ENCODE measurements at places on chromosomes 5 and 9.

- no peak for DNase-seq
Measured at GRCh38 chr9:91949392-91949945, 559 bp downstream of the ROR2 start.

DNA sequence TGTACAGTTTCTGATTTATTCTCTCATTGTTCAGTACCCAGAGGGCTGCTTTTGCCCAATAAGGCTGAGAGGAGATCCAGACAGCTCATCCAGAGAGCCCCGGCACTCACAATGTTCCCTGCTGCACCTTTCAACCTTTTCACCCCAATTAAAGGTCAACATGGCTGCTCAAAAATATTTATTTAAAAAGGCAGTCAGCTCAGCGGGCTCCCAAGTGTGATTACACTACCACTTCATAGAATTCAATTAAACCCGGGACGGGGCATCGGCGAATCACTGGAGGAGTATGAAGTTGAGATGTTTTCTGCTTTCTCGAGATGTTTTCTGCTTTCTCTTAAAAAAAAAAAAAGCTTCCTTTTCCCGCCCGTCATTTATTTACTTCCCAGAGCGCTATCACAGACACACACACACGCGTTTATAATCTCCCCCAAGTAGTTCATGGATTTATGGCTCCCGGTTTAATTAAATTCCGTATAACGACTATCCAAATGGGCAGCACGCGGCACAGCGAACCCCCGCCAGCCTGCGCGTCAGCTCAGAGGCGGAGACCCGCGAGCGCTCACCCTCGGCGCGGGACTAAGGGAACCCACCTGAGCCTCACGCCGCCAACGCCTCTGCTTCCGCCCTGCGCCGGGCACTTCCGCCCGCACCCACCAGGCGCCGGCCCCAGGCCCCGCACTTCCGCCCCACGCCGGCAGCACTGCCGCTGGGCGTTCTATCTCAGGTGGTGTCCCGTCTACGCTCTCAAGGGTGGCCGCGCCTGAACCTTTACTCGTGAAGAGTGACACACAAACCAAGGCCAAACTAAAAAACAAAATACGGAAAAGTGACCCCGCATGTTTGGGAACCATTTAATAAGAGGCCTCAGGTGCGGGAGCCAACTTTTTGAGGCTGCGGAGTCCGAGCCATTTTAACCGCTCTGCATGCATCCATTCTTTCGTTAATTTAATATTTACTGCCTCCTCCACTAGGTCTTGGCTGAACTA, at the start of gene C5orf63:
C5orf63 (minus strand) TSS at position 642 of the 986 bp plus-strand sequence. CDS start 14,507 bp downstream, outside the sequence.
- DNase-seq: peak; percentile 35

- no peak for DNase-seq
Measured at GRCh38 chr5:180352116-180353047, 754 bp downstream of the GFPT2 start.

DNA sequence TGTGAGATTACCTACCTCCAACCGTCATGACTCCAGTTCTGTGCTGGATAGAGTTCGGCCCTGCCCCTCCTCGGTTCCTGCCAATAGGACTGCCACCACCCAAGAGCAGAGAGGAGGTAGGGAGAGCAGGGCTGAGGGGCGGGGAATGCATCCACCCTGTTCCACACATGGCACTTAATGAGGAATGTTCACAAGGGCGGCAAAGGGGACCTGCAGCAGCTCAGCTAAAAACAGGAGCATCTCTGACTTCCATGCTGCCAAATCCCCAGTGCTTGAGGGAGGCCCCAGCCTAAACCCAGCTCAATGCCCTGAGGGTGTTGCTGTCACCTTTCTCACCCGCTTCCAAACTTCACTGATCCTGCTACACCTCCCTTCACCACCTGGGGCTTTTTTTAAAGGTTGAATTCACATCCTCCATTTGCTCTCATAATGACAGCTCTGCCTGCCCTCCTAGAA, 7.8 kb upstream of the DELE1 start:
- DNase-seq: no peak

DNA sequence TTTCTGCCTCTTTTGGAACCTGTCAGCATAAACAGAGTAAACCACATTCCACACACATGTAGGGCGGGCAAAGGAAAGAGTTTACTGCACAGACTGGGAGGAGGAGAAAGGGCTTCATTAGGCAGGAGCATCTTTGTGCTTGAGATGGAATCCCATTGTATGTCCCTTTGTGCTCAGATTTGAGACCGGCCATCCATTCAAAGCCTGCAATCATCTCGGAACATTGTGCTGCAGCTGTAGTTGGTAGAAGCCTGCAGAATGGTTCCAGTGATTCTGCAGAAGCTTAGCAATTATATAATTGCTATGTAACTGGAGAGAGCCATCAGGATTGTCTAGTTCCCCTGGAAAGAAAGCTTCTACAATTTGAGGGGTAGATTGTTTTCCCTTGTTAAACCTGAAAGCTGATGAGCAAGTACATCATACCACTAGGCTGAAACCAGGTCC, 16.5 kb downstream of the ZNF462 start:
- DNase-seq: no peak

DNA sequence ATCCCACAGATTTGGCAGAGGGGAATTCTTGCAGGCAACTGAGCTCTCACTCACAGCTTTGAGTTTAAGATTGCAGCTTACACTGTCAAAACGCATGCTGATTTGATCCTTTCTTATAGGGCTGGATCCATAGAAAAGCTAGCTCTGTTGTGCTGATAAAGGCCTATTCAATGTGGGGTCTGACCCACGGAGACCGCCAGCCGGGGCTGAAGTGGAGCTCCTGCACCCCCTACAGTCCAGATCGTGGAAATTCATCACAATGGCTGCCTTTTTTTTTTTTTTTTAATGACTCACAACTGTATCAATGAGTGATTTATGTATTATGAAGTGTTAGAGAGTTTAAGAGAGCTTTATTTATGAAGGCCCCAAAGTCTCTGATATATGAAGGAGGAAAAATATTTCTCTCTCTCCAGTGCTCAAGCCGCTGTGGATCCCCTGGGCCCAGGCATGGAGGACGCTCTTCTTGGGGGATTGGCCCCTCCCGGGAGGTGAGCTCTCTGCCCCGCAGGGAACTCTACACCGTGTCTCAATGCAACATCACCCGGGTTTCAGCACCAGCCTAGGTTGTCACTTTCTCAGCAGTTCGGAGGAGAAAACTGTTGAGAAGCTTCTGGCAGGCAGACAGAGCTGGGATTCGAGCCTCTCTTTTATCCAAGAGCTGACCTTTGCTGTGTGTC, 700.2 kb downstream of the IRX1 start:
- DNase-seq: no peak

GRCh38 chr9:15299374-15299939, 7.6 kb downstream of the TTC39B start:
- DNase-seq: no peak

DNA sequence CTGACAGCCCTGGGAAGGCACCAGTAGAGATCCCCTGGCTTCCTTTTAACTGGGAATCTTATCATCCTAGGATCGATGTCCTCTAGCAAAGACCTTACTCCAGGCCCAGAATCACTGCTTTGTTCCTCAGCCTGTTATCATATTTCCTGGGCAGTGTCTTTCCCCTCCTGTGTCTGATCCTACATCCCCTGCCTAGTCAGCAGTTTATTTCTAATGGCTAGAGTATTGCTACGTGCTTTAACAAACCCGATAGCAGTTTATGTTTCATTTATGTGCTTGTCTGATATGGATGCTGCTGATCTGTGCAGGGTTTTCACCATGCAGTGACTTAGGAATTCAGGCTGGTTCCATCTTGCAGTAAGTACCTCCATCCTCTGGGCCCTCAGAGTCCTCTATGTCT, 20.9 kb upstream of the BARX1 start:
- no peak for DNase-seq

- DNase-seq: no peak
Measured at GRCh38 chr9:112326194-112326593, 7.2 kb downstream of the PTBP3 start.

DNA sequence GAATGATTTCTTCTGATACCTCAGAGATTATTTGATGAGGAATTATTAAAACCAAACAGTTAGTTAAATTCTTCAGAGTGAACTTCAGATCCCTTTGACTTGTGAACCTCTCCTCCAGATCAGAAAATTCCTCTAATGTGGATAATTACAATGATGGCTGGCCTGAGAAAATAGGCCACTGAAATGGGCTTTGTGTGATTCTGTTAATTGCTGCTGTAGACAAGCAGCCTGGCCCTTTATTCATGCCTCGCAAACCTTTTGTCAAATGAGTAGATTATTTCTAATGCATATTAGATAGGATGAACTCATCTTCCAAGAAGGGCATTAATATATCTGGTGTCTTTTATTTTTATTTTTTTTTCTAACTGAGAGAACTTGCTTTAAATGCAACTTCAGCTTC, 855.2 kb downstream of the TLE4 start:
- DNase-seq: no peak

- no peak for DNase-seq
Measured at GRCh38 chr9:112158656-112159367, 16.3 kb downstream of the SUSD1 start.

DNA sequence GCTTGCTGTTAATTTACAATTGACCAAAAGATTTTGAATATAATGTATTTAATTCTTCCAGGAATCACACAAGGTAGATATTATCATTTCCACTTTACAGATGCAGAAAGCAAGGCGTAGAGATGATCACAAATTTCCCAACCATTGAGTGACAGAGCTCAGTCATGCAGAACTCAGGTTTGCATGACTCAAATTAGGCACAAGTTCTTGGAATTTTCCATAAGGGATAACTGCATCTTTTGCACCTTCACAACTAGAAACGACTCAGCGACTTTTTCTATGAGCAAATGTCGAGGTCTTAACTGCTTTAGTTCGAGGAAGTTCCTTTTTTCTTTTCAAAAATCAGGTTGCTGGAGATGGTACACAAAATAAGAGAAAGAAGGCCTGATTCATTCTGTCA, 265.5 kb upstream of the PAPPA start:
- no peak for DNase-seq

All from amniotic epithelial cell (primary cell).